GM12865 (cell line): ENCODE measurements at places on chromosomes 6 and 20.

- no peak for DNase-seq
These were observed 456.2 kb upstream of the SULF2 start for GRCh38 chr20:48241482-48241881.

DNA sequence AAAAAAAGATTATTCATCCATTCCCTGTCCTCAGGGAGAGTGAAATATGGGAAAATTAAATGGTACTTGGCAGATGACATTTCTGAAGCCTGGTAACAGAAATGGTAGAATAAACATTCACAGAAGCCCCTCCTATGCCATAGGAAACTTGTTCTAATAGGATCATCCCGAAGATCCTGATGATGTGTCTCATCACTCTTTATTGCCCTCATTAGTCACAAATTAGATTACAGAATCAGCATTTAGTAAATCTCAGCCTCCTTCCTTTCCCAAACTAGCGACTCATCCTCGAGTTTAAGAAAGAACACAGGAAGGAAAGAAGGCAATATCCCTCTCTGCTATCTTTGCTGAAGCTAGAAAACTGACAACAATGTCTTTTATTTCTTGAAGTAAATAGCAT lies 154.4 kb downstream of the TMEM200A start:
- DNase-seq = no peak

GRCh38 chr6:63886341-63886740 lies 250.7 kb downstream of the PHF3 start:
- no peak for DNase-seq

DNA sequence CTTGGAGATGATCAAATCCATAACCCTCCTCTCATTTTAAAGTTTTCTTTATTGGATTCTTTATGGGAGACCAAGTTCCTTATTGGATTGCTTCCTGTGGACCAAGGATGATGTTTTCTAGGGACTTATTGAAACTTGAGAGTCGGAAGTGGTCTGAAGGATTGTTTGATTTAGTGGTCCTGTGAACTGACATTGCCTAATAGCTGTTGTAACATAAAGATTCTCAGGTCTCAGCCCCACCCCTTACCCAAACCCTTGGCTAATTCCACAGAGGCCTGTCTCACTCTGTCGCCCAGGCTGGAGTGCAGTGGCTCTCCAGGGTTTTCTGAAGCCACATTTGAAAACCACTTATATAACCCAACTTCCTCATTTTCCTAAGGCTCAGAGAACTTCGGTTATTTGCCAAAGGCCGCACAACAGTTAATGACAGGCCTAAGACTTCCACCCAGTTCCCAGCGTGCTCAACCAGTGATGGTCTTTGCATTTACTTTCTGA lies 77.0 kb downstream of the ATXN1 start:
- no peak for DNase-seq

- DNase-seq = peak; percentile 59
These were observed 37.6 kb upstream of the CCN6 start for GRCh38 chr6:112016320-112016719.

GRCh38 chr20:48332555-48332954 lies 495.2 kb downstream of the PREX1 start:
- DNase-seq = no peak

DNA sequence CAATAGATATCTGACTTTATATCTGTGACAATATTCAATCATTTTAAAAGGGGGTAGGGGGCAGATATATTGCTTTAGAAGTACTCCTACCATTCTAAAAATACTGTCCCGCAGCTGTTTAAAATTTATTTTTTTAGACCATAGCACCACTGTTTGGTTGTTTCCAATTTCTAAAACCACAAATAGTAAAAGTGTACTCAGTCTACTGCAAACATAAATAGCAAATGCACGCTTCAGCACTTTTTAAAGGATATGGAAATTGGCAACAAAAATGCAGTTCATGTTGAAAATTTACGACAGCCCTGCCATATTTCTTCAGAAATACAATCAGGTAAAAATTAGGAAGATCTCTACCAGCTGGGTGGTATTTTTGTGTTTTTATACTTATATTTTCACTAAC lies 132.0 kb upstream of the RUNX2 start:
- no peak for DNase-seq
